ENCODE measurements at places on chromosomes 7 and 10. TPM values are rescaled to one million over a fixed set of nuclear protein-coding genes. Genes with fewer than 3 reads are reported as not detected.

DNA sequence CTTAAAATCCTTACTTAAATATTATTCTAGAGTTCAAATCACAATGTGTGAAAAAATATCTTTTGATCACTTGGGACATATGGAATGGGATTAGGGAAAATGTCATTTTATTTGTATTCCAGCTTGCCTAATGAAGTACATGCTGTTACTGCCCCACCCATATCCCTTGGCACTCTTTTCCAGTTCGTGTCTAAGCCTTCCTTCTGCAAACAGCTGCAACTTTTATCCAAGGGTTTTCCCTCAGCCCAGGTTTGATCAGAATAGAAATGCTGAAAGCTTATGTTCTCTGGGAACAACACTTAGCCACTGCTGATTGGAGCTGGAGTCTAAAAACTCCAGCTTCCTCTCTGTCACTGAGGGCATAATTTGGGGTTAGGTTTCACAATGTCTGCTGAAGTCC, 214.1 kb upstream of the FAM3C start:
- DNase-seq = no peak

DNA sequence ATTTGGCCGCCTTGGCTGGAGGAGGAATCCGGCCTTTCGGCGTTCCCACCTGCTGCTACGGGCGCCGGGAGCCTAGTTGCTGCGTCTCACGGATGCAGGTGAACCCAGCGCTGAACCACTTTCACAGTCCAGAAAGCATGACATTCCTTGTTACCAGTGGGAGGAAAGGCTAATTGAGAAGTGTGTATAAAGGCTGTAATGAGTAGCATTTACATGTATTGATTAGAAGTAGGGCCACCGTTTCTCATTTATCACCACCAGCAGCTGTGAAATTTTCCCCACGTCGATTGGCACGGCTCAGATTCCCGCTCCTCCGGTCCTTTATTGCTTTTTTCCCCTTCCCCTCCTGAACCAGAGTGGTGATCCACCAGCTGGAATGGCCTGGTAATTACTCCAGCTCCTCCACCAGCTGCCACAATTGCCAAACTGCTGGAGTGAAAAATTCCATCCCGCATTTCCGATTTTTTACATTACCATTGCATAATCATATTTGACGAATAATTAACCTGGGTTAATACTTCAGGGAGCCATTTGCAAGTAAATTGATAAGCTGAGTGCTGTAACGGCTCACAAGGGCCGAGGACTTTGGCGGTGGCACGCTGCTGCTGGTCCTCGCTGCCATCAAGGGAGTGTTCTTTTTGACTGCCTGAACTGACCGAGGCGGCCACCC, 153.3 kb downstream of the POU6F2 start:
- no peak for DNase-seq

DNA sequence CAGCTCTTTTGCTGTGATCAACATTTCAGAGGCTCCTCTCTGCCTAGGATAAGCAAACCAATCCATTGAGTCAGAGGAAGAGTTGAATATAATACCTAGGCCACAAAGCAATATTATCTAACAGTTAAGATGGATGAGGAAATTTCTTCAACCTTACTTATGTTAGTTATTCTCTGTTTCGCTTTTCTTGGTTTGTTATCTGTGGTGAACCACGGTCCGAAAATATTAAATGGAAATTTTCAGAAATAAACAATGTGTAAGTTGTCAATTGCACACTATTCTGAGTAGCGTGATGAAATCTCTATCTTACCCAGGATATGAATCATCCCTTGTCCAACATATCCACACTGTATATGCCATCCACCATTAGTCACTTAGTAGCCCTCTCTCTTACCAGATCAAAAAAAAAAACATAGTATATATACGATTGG, 1.5 kb upstream of the HTR7 start:
- peak; percentile 83 for DNase-seq

GRCh38 chr7:93150200-93150835, 2.1 kb upstream of the SAMD9L start:
- DNase-seq = peak; percentile 39

The TMEM178B gene
- not detected for polyA plus RNA-seq

The INSIG1 gene
- polyA plus RNA-seq = 37.1 TPM

The ADRA2A gene
- polyA plus RNA-seq = not detected

The GATA3 gene
- 0.08 TPM for polyA plus RNA-seq

The FAM237B gene
- polyA plus RNA-seq = not detected
